Liver (tissue), 10 donors: ENCODE measurements at places on chromosomes 4 and X.

DNA sequence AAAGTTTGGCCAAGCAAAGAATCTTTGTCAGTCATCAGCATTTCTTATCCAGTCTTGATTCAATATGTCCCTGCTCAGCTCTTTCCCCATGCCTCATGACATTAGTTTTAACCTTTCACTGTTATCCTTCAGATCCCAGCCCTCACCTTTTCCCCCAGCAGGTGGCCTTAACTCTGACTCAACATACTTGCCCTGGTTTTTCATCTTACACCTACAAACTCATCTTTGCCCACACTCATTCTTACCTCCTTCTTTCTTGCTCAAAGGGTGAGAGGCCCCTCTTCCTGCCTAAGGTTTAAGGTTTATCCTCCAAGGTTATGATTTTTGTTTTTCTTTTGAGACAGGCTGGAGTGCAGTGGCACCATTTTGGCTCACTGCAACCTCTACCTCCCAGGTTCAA lies 10.6 kb upstream of the ANXA5 start:
- no peak for DNase-seq

DNA sequence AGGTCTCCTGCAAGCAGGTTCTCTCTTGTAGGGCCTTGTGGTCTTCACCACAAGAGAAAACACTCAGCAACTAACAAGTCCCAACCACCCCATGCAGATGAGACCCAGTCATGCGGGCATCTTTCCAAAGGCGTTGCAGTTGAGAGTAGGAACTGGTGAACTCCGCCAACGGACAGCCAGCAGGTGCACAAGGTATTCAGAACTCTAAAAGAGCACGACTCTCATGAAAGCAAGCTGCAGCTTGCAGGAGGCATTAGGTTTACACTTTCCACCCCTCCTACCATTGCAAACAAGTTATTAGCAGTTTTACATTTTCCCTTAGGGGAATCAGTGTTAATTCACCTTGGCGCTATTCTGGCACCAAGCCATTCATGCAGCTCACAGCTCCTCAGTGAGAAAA lies 173.4 kb upstream of the KIT start:
- no peak overlapping the region for H3K4me3 ChIP-seq
- H3K27ac ChIP-seq: no peak overlapping the region
- H3K27me3 ChIP-seq: no peaks in the 10 kb centered on the region
- H3K4me1 ChIP-seq: no peaks in the 10 kb centered on the region

DNA sequence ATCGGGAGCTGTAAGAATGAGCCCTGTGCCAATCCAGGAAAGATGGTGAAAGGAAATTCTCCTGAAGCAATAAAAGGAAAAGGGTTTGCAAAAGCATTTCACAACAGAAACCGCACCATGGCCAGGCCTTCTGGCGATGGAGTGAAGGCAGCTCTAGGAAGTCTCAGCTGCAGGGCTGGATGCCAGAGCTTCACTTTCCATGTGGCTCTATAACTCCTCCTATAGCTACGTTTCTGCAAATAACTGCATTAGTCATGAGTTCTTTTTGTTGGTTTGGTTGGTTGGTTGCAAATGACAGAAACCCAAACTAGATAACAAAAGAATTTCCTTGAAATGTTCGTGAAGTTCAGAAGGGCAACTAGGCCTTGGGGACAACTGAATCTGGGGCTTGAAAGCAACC lies 84.6 kb downstream of the RELL1 start:
- H3K4me1 ChIP-seq: peaks cover 3% of the 10 kb centered on the region
- no peaks in the 10 kb centered on the region for H3K36me3 ChIP-seq
- H3K4me3 ChIP-seq: no peak overlapping the region
- H3K27ac ChIP-seq: no peak overlapping the region

GRCh38 chr4:1082215-1083182 lies 30.9 kb downstream of the RNF212 start:
- no peaks in the 10 kb centered on the region for H3K27me3 ChIP-seq
- H3K27ac ChIP-seq: no peak overlapping the region
- H3K4me1 ChIP-seq: no peaks in the 10 kb centered on the region
- no peak for DNase-seq
- H3K36me3 ChIP-seq: no peaks in the 10 kb centered on the region

DNA sequence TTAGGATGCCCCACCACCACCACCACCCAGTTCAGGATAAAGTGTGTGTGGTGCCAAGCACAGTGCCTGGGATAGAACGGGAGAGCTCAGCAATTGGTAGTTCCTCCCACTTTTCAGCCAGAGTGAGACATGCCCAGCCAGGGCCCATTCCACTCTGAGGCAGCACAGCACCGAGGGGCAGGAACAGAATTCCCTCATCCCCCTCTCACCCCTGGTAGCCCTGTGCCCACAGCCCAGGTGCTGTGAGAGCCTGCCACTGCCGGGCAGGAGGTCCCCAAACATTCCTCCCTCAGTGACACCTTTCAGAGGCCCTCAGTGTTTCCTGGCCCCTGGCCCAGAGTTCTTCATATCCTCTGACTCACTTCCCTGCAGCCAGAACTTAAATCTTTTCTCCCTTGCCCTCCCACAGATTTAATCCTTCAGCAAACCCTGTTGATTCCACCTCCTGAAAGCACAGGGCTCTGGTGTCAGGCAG lies 8.1 kb downstream of the RIPPLY1 start:
- H3K4me1 ChIP-seq: peaks cover 13% of the 10 kb centered on the region
- DNase-seq: no peak
- no peaks in the 10 kb centered on the region for H3K36me3 ChIP-seq
- H3K27ac ChIP-seq: no peak overlapping the region
- no peaks in the 10 kb centered on the region for H3K27me3 ChIP-seq

DNA sequence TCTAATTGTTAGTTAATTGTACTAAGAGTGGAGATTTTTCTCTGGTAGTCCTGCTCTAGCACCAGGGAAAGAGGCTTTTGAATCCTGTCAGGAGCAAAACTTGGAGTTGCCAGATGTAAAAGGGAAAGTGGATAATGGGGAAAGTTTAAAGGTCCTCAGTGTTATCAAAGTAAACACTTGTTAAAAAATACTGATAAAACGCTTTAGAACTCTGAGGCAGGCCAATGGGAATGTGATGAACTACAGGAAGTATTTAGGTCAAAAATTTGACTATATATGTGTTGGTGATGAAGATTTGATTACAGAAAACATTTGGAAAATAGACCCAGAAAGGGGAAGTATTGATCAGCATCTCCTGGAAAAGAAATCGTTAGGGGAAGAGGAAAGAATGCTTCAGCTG lies 32.8 kb downstream of the SERPINA7 start:
- no peaks in the 10 kb centered on the region for H3K4me1 ChIP-seq
- no peaks in the 10 kb centered on the region for H3K36me3 ChIP-seq

DNA sequence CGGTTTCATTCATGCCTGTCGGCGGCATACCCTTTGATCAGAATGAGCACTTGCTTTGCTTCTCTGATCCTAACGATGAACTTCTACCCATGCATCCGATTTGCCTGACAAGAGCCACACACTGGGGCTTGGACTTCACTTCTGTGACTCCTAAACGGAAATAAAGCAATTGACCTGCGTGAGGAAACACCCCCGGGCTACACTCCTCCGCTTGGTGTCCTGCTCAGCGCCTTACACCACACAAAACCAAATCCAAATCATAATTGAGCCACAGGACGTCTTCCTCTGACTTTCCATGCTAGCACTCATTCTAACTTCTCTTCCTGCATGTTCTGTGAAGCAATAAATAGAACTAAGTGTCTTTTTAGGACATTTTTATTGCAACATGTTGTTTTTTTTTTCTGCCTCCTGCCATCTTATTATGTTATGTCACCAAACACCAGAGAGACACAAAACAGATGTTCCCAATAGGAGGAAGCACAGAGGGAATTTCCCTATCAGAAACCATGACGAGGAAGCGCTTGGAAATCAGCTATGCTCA lies 110.8 kb upstream of the FAM9B start:
- DNase-seq: no peak
- H3K4me1 ChIP-seq: no peaks in the 10 kb centered on the region
- no peaks in the 10 kb centered on the region for H3K36me3 ChIP-seq
- H3K27me3 ChIP-seq: no peaks in the 10 kb centered on the region

DNA sequence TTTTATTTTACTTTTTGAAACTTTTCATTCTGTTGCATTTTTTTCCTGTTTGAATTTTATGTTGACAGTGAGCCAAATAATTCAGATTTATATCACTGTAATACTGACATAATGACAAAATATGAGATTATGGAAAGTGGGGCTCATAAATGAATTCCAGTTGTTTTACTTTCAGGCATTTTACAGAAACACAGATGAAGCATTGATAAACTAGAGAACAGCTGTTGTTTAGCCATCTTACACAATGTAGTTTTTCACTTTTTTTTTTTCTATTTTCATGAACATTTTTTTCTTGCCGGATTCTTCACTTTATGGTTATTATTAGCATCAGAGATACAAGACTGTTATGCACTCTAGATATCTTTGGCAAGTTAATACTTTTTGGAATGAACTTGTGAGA lies 91.7 kb upstream of the PAQR3 start:
- H3K4me3 ChIP-seq: no peak overlapping the region
- no peaks in the 10 kb centered on the region for H3K36me3 ChIP-seq
- H3K27ac ChIP-seq: no peak overlapping the region
- no peaks in the 10 kb centered on the region for H3K4me1 ChIP-seq
- no peaks in the 10 kb centered on the region for H3K27me3 ChIP-seq
- DNase-seq: no peak

DNA sequence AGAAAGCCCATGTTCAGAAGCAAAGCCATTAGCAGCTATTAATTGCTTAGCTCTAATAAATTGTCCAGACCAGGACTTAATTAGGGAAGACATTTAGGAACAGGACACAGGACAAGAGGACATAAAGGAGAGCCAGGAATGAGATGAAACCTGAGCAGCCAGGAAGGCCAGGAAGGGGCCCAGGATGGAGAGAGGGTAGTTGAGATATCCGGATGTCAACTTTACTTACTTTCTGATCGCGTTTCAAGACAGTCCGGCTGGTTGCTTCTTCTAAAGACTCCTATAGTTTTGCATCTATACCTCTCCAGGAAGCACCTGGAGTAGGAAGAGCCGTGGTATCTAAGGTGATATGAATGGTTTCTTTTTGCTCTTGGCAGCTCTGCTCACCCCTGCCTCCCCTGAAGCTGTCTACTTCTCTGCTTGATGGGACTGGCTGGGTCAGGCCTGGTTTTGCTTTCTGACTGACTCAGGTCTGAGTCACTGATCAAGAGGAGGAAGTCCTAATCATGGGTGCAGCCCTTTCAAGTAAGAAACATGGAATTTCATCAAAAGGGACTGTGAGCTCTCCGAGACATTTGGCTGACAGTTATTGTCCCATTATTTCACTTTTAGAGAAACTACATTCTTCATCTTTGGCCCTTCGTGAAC lies 733.3 kb downstream of the RPA4 start:
- H3K36me3 ChIP-seq: no peaks in the 10 kb centered on the region
- H3K27me3 ChIP-seq: no peaks in the 10 kb centered on the region
- no peak overlapping the region for H3K27ac ChIP-seq
- DNase-seq: no peak
- H3K4me3 ChIP-seq: no peak overlapping the region
- H3K4me1 ChIP-seq: no peaks in the 10 kb centered on the region

DNA sequence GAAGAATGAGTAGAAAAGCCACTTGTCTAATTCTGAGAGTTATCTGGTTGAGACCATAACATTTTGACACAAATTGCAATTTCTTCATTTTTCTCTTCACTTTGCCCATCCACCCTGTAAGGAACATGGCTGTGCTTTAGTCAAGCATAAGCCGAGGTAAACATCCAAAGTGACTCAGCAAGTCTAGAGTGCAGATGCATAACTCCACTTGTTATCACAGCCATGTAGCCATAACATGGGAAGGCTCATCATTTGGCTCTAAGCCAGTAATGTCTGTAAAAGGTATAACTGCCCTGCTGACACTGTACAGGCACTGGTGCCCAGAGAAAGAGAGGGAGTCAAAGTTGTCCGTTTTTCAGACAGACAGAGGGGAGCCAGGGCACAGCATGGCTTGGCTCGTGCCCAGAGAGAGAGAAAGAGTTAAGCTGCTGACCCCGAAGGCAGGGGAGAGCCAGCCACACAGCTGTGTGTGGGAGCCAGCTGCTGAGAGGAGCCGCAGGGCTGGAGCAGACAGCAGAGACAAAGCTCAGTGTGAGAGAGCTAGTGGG lies 76.9 kb upstream of the EXOC1L start:
- no peak overlapping the region for H3K4me3 ChIP-seq
- H3K27me3 ChIP-seq: no peaks in the 10 kb centered on the region
- no peak for DNase-seq
- H3K27ac ChIP-seq: no peak overlapping the region
- H3K36me3 ChIP-seq: no peaks in the 10 kb centered on the region
